Spinal cord (tissue), 10 donors: ENCODE measurements at places on chromosomes 5 and 9. TPM values are rescaled to one million over a fixed set of nuclear protein-coding genes. Genes with fewer than 3 reads are reported as not detected.

Gene TICAM2
- polyA plus RNA-seq: 3.3 TPM

Gene TAF11L5
- polyA plus RNA-seq: not detected

Gene RANBP17
- polyA plus RNA-seq: 18.3 TPM

Gene LIFR
- polyA plus RNA-seq: 68.2 TPM

Gene MTX3
- 13.4 TPM for polyA plus RNA-seq

Gene SCGB3A2
- not detected for polyA plus RNA-seq

Gene PCDHA4
- polyA plus RNA-seq: 5.9 TPM

Gene PCDHA9
- polyA plus RNA-seq: 0.11 TPM

Gene SAXO1
- polyA plus RNA-seq: 0.20 TPM

Gene FOXD4L3
- 0.24 TPM for polyA plus RNA-seq

Gene ZNF454
- polyA plus RNA-seq: 9.2 TPM

Gene AFAP1L1
- 19.7 TPM for polyA plus RNA-seq

Gene N4BP3
- 11.3 TPM for polyA plus RNA-seq

Gene LTC4S
- 10.7 TPM for polyA plus RNA-seq

Gene EIF4EBP3
- 3.2 TPM for polyA plus RNA-seq

Gene RUSC2
- polyA plus RNA-seq: 77.9 TPM

Gene UBE2QL1
- 52.1 TPM for polyA plus RNA-seq

Gene SPINK7
- polyA plus RNA-seq: 0.77 TPM

Gene PCDHB5
- 6.6 TPM for polyA plus RNA-seq

Gene EDIL3
- polyA plus RNA-seq: 73.0 TPM
